ENCODE measurements at places on chromosomes 16 and 17.

- no peak for DNase-seq
These were observed 761 bp upstream of the LAT start for GRCh38 chr16:28984091-28984490.

GRCh38 chr17:53058031-53058430, 764.7 kb upstream of the KIF2B start:
- DNase-seq = no peak

DNA sequence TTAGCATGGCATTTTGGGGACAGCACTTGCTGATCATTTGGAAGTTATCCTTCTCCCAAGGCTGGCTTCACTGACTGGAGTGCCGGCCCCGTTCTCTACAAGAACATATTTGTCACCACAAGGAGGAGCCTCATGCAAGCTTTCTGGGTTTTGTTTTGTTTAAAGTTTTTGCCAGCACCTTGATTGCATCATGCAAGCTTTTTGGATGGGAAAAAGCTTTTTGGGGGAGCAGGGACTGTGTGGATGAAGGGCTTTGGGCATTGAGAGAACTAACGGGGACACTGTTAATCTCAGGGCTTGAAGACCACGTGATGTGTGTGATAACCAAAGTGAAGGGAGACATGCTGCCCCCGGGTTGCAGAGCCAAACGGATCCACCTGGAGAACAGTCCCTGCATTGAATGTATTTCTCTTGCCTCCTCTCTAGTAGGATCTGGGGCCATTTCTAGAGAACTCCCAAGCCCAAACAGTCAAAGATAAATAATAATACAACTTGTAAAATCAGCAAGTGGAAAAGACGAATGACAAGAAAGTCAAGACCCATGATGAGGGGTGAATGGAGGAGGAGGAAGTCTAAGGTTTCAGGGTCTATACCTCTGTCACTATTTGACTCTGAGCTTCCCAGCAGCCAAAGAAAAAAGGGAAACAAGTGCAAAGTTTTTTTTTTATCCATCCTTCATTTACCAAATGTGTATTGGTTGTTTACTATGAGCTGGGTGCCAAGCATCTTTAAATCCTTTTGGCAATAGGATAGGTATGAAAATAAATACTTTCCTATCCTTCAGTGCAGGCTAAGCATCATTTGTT, 17.2 kb downstream of the TMEM114 start:
- no peak for DNase-seq

GRCh38 chr16:65123396-65124211, 1.7 kb upstream of the CDH11 start:
- DNase-seq = no peak

DNA sequence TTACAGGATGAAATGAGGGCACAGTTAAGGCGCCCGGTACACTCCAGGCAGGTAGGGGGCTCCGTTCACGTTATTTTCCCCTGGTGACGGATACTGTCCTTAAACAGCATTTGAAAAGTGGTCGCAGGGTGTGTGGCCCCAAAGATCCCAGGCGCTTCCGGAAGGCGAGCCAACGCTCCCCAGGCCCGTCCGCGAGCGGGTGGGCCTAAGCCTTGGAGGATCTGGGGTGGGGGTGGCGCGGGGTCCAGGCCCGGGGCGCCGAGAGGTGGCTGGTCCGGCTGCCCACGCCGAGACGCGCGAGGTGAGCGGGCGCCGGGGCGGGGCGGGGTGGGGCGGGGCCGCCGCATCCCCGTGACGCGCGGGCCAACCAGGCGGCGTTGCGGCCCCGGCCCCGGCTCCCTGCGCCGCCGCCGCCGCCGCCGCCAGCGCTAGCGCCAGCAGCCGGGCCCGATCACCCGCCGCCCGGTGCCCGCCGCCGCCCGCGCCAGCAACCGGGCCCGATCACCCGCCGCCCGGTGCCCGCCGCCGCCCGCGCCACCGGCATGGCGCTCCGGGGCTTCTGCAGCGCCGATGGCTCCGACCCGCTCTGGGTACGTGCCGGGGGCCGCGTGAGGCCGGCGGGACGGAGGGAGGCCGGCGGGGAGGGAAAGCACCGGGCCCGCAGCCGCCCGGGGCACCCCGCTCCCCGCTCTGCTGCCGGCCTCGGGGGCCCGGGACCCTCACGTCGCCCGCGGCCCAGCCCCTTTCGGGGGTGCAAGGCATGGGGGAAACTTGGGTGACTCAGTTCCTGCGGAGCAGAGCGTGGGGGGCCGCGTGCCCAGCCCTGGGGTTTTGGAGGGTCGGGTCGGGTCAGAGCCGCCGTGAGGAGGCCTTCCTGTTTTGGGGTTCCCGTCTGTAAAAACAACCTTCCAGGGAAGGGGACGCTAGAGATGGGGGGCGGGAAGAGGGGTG, at the start of gene ABCC1:
ABCC1 (plus strand) TSS at position 407 of the 951 bp plus-strand sequence; CDS start at position 543, 136 bp downstream.
- DNase-seq = no peak

DNA sequence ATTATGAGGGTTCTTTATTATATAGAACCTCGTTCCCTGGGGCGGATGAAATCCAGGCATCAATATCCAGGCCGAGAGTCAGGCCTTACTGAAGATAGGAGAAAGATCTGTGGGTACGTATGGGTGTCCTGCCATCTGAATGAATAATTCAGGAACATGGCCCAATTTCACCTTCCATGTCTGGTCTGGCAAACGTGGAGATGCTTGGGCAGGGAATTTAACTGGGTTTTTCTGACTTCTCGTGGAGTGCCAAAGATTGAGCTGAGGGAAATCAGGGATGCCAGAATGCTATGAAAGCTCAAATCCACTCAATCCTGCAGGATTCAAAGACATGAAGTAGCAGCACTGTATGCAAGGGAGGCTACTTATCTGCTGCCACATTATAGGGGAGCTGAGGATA, 302.8 kb downstream of the SLC39A11 start:
- no peak for DNase-seq

DNA sequence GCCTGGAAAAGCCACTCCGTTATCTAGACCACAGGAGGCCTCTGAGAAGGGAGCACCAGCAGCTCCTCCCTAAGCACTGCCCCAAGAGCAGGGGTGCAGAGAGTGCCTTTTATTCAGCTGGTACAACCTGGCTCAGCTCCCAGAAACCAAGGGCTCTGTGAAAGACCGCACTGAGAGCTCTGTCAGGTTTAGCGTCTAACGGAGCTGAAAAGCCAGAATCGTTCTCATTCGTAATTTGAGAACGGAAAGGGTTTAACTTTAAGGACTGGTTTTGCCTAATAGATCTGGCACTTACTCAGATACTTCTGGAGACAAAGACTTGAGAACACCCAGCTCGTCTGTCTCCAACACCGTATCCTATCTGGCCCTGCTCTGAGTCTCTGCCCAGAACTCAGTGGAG, 13.5 kb downstream of the MPG start:
- no peak for DNase-seq

DNA sequence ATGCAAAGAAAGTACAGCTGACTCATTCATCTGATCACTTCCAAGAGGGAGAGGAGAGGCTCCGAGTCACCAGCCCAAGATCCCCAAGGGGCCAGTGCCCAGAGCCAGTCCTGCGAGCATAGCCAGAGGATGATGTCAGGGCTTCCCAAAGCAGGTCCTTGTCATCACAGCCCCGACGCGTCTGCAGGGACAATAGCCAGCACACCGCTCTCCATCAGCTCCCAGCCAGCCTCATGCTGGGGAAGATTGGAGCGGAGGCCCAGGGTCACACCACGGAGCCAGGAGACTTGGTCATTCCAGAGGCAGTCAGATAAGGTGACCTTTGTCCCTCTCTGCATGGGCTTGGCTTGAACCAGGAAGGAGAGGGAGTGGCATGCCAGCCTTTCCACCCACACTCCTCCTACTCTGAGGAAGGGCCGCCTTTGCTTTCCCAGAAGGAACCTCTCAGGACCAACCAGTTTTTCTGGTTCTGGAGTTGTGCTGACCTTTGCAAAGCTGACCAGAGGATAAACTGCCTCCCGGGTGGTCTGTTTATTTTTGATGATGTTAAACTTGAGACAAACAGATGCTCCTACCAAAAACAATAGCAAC, 58.3 kb upstream of the ARHGAP44 start:
- no peak for DNase-seq

GRCh38 chr17:73292031-73292531, 19.7 kb downstream of the CDC42EP4 start:
- DNase-seq = no peak

- no peak for DNase-seq
These were observed 11.5 kb downstream of the RMI2 start for GRCh38 chr16:11356573-11357331.

- no peak for DNase-seq
These were observed 14.1 kb downstream of the RAD51C start for GRCh38 chr17:58706351-58707140.

- no peak for DNase-seq
These were observed 19.9 kb upstream of the JPH3 start for GRCh38 chr16:87582216-87582965.

DNA sequence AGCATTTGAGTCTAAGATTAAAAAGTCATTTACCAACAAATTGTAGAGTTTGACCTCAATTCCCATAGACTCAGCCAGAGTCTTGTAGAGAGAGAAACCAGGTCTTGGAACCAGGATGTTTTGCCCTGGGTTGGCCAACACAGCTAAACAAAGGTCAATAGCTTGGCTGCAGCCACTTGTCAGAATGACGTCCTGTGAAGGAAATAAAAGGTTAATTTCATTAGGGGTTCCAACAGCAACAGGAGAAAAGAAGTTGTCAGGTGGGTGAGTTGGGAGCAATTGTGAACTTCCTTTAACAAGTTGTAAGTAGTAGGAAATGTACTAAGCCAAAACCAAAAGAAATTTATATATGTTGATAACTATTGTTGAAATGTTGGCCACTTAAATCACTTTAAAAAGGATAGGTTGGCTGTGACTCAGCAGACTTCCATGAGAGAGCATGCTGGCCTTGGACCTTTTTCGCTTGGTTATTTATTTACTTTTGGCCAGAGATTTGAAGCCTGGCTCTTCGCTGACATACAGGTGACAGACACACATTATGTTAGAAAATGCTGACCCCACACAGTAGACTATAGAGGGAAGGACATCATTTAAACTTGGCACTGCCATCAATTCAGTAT, 4.3 kb downstream of the TAT start:
- no peak for DNase-seq

DNA sequence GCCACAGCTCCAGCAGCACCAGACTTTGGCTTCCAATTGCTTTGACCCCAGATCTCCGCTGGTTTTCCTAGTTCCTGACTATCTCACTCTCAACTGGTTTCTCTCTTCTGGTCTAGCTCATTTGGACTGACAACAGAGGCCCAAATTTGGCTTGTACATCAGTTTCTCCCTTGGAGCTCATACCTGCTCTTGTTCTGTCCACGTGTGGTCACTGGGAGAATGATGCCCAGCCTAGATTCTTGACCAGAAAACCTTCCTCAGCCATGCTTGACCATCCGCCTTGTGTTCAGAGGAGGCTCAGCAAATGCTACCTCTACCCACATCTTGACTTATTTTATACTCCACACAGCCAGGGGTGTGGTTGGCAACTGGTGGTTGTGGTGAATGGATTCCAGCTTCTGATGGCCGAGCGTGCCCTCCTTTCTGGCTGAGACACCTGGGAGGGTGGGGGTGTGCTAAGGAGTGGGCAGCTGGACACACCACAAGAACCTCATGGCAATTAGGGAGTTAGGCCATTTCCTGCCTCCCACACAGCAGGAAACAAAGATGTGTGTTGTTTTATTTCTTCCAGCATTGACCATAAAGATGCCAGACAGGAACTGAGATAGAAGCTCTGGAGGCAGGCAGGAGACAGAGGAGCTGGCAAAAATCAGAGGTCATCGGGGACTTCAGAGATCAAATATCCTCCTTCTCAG, 93.8 kb upstream of the FAM20A start:
- DNase-seq = no peak

DNA sequence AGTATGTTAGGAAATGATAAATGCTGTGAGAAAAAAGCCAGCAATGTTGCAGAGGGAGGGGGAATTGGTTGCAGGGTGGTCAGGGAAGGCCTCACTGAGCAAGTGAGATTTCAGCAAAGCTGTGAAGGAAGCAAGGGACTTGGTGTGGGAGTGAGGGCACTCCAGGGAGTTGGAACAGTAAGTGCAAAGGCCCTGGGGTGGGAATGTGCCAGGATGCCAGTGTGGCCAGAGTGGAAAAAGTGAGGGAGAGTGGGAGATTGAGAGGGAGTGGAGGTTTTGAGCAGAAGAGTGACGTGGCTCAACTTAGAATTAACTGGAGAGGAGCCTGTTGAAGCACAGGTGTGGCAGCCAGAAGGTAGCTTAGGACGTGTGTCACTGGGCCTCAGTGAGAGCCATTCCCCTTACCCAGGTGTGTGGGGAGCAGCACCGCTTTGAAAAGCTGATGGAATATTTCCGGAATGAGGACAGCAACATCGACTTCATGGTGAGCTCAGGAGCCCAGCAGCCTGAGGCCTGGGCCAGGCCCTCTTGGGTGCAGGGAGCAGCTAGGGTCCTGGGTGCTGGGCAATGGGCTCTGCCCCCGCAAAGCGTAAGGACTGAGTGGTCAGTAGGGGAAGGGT, 16.6 kb downstream of the FMNL1 start:
- no peak for DNase-seq

DNA sequence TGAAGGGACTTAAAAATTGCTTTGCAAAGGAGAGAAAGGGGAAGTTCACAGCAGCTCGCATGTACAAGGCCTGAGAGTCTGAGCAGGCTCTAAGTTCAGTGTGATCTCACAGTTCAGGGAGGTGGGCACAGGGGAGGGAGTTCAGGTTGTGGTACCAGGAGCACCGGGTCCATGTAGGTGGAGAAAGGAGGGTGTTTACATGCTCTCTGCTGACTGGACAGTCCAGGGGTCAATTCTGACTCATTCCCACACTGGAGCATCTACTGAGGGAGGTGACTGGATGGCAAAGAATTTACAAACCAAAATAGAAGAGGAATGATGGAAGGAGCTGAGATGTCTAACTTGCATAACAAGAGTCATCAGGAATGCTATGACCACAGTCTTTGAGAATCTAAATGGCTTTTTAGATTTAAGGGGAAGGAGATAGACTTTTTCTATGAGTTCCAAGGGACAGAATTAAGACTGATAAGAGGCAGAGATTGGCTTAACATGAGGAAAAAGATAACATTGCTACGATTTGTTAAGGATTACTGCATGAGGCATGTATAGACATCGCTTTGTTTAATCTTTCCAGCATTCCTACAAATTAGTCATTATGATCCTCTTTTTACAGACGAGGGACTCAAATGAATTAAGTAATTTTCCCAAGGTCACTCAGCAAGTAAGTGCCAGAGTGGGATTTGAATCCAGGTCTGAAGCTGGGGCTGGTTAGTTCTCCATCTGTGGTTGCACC, 29.9 kb downstream of the MIS12 start:
- DNase-seq = no peak

DNA sequence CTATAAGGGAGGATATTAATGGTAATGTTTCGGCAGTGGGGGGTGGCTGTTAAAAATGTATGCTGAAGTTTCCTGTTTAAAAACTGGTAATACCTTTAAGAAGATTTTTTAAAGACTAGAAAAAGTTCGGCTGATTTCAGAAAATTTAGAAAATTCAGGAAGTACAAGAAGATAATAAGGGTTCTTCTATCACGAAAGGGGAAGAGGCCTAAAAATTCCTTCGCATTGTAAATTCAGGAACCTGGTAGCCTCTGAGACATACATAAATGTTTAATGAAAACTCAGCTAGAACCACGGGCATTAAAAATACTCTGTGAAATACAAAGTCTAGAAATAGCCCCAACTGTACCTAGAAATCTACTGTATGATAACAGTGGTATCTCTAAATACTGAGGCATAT, 181.2 kb downstream of the PARN start:
- DNase-seq = no peak
